ENCODE measurements at places on chromosomes 11 and 22. TPM values are rescaled to one million over a fixed set of nuclear protein-coding genes. Genes with fewer than 3 reads are reported as not detected.

GRCh38 chr11:67371911-67372320 is 1.5 kb downstream of the CLCF1 start:
- no peak for DNase-seq

DNA sequence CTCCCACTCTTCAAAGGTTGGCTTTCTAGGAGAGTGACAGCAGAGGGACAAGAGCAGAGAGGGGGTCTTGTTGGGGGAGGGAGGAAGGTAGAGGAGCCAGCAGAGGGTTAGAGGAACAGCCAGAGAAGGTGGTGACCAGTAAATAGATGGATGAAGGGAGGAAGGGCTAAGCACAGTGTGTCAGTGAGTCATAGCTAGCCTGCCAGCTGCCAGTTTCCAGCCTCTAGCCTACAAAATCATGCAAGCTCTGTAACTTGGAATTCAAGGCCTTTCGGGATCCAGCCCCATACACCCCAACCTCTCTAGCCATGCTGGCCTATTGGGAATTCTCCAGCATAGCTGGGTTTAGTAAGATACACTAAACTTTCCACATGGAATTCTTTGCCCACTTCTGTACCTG is 147.4 kb upstream of the TEAD1 start:
- no peak for DNase-seq

GRCh38 chr22:23262518-23263332 is 82.4 kb downstream of the BCR start:
- no peak for DNase-seq

GRCh38 chr11:87353771-87354345 is 316.1 kb downstream of the TMEM135 start:
- DNase-seq = no peak

DNA sequence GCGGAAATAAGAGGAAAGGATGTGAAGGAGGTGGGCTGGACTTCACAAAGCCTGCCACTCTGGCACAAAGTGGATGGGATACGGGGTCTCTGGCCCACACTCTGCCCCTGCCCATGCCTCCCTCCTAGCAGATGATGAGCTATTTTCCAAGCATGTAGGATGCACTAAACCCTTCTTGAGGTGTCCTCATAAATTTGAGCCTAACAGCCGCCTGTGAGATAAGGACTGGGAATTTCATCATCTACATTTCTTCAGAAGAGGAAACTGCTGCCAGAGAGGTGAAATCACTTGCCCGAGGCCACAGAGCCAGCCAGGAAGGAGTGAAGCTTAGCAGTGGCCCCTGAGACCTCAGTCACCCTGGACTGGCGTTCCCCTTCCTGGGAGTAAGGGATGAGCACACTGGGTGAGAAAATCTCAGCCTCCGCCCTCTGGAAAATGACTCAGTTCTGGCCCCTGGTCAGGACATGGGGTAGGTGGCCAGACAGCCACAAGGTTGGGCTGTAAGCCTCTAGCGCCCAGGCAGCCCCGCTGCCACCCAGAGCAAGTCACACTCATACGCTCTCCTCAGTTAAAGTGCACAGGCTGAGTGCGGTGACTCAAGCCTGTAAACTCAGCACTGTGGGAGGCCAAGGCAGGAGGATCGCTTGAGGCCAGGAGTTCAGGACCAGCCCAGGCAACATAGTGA is 27.9 kb downstream of the MB start:
- no peak for DNase-seq

DNA sequence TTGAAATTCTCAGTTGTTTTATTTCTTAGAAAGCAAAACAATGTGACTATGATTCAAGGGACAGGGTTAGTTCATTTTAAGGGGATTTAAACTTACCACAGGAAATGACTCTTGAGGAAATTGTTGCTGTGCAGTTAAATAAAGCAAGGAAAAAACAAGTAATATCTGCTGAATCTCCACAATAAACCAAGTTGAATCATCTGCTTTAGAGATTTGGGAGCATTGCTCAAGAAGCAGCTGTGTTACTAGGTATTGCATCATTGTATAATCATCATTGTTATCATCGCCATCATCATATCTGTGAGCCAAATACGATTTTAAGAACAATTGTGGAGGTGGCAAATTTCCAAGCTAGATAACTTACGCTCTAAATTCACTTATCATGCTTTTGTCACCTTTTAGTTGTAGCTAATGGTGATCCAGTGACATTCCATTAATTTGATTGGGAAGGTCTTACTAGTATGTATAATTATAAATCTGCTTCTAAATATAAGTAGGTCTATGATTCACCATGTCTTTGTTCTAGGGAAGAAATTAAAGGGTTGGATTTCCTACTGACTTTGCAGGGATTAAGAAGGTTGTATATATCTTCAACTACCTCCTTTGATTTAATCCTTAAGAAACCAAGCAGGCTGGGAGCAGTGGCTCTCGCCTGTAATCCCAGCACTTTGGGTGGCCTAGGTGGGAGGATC is 19.9 kb downstream of the MMP10 start:
- no peak for DNase-seq

DNA sequence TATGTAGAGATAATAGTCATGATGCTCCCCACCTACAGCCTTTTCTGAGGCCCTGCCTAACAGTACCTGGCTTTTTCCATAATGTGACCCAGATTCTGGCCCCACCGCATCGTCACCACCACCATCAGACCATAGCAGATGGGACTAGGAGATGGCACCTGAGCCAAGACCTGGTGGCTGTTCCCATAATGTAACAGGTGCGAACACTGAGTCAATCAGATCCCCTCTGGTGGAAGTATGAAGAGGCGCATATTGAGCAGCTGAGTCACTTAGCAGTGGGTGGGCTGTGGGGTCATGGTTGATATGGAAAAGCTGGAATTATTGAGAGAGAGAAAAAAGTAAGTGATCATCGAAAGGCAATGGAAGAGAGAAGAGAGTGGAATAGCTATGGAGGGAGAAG is 578.0 kb upstream of the CADM1 start:
- no peak for DNase-seq

DNA sequence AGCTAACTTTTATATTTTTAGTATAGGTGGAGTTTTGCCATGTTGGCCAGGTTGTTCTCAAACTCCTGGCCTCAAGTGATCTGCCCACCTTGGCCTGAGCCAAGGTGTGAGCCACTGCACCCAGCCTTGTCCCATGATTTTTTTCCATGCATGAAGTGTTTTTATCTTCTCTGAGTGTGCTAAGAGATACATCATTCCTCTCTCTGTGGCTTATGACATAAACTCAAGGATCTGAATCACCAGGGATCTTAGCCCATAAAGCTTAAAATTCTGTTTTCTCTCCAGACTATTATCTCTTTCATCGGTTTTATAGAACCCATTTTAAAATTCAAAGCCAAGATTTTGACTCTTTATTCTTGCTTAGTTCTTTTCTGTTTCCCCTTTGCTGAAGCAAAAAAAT is 48.4 kb upstream of the C11orf58 start:
- no peak for DNase-seq

GRCh38 chr11:116325247-116325646 is 447.5 kb downstream of the BUD13 start:
- DNase-seq = no peak

- peak; percentile 93 for DNase-seq
Observed at GRCh38 chr11:61733120-61733978, 19.1 kb upstream of the MYRF start.

The FGF19 gene
- not detected for total RNA-seq

The OR56A1 gene
- total RNA-seq = 0.21 TPM

The MN1 gene
- total RNA-seq = 8.5 TPM
